ENCODE measurements at places on chromosomes 16 and 17. TPM values are rescaled to one million over a fixed set of nuclear protein-coding genes. Genes with fewer than 3 reads are reported as not detected.

GRCh38 chr16:13480801-13481200, 439.2 kb upstream of the ERCC4 start:
- H3K27me3 ChIP-seq = peaks cover 2% of the 10 kb centered on the region
- H3K36me3 ChIP-seq = no peaks in the 10 kb centered on the region
- H3K27ac ChIP-seq = no peak overlapping the region
- H3K4me1 ChIP-seq = no peaks in the 10 kb centered on the region

DNA sequence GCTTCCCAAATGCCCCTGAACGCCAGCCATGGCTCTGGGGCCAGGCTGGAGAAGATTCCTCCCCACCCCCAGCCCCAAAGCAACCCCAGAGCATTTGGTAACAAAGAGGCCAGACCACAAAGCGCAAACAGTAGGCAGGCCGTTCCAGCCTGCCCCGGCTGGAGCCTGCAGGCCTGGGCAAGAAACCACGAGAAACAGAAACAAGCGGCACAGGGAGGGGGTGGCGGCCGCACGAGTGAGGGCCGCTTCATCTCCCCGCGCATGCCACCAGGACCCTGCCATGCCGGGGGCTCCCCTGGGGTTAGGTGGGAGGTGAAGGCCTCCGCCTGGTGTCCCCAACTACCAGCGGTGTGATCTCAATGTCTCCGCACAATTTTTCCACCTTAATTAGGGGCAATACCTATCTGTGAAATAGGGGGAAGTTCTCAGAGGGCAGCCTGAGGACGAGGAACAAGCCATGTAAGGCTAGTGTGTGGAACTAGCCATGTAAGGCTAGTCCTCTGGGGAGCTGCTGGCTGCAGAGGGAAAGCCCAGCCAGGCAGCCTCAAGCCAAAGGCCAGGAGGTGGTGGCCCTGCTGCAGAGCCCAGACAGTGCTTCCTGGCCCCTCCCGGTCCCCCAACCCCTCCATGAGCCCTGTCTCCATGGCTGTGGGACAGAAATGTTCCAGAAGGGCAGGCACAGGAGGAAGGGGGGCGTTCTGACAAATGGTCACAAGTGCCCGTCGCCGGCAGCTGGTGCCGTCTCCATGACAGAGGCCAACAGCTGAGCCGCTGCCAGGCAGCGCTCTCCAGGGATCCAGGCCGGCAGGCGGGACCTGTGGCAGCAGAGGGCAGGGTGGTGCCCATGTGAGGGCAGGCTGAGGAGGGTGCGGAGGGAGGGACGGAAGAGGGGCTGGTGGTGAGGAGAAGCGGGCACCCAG, 14.5 kb upstream of the MTSS2 start:
- H3K4me1 ChIP-seq = peaks cover 24% of the 10 kb centered on the region
- H3K27ac ChIP-seq = no peak overlapping the region
- no peak overlapping the region for H3K4me3 ChIP-seq

DNA sequence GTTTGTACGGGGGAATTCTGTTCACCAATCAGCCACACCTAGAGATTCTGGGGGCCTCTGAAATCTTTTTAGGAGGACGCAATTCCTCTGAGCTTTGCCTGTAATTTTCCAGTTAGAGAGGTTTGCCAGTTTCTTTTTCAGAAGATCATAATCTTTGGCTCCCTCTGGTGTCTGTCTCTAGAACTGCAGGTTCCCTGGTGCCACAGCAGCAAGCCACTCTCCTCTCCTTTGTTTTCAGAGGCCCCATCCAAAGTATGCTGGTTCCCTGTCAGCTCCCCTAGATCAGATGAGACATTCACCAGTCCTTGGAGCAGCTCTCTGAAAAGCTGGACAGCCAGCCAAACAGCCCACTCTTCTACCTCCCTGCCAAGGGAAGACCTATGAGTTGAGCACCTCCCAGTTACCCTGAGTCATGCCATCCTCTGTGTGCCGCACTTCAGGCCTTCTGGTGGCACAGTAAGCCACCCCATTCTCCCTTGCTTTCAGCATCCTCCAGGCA, 36.1 kb downstream of the RNF112 start:
- peaks cover 3% of the 10 kb centered on the region for H3K4me1 ChIP-seq
- H3K27me3 ChIP-seq = peaks cover 3% of the 10 kb centered on the region
- peaks cover 15% of the 10 kb centered on the region for H3K36me3 ChIP-seq
- H3K27ac ChIP-seq = no peak overlapping the region
- peak; percentile 82 for DNase-seq

DNA sequence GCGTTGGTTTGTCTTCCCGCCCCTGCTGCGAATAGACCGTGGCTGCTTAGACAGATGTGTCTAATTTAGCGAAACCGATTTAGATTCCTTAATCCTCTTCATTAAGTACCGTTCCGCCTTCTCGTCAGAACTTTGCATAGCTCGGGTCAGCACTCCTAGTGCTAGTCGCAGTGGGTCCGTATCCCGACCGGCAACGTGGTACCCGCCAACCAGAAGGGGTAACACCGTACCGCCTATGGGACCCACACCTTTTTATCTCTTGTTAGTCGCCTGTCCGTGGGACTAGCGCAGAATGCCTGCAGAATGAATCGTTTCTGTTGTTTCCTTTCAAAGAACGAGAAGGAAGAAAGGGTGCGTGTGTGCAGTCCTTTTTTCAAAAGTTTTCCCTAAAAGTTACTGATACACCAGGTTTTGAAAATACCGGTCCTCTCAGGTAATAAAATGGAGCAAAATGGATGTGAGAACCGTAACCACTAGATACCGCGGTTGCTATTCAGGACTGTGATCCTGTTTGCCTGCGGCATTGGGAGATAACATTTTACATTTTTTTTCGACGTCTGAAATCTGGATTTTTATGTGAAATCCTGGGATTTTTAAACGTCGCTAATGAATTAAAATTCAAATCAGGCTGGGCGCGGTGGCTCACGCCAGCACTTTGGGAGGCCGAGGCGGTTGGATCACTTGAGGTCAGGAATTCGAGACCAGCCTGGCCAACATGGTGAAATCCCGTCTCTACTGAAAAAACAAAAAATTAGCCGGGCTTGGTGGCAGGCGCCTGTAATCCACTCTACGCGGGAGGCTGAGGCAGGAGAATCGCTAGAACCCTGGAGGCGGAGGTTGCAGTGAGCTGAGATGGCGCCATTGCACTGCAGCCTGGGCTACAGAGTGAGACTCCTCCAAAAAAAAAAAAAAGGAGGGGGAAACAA, 998 bp upstream of the SRSF1 start:
- peaks cover 18% of the 10 kb centered on the region for H3K4me1 ChIP-seq
- H3K27ac ChIP-seq = peak overlapping the region; percentile 98
- no peak for DNase-seq
- peaks cover 25% of the 10 kb centered on the region for H3K36me3 ChIP-seq
- peaks cover 15% of the 10 kb centered on the region for H3K27me3 ChIP-seq
- peak overlapping the region; percentile 100 for H3K4me3 ChIP-seq

- H3K4me3 ChIP-seq = no peak overlapping the region
- DNase-seq = no peak
- peaks cover 7% of the 10 kb centered on the region for H3K27me3 ChIP-seq
- peaks cover 5% of the 10 kb centered on the region for H3K36me3 ChIP-seq
- peaks cover 7% of the 10 kb centered on the region for H3K4me1 ChIP-seq
Measured at GRCh38 chr17:19770985-19771735, 23.1 kb upstream of the ALDH3A1 start.

GRCh38 chr16:21628772-21629171, 23.6 kb downstream of the IGSF6 start:
- peaks cover 30% of the 10 kb centered on the region for H3K36me3 ChIP-seq
- DNase-seq = no peak
- peak overlapping the region; percentile 76 for H3K4me3 ChIP-seq

DNA sequence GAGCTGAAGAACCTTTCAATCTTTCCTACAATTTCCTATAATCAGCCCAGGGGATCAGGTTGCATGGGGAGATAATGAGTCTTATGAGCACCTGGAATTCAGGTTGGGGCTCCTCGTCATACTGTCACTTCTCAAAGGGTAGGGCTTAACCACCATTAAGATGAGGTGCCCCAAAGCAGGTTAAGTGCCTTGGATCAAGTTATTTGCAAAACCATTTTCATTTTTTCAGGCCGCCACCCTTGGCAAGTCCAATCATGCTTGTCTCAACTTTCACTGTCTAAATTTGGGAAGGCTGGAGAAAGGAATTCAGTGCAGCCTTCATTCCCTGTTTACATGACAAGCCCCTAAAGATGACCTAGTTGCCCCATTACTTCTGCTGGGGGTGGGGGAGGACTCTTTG, 44.9 kb upstream of the TANGO6 start:
- H3K4me3 ChIP-seq = no peak overlapping the region
- H3K27ac ChIP-seq = no peak overlapping the region
- H3K4me1 ChIP-seq = no peaks in the 10 kb centered on the region
- no peak for DNase-seq
- H3K36me3 ChIP-seq = no peaks in the 10 kb centered on the region

DNA sequence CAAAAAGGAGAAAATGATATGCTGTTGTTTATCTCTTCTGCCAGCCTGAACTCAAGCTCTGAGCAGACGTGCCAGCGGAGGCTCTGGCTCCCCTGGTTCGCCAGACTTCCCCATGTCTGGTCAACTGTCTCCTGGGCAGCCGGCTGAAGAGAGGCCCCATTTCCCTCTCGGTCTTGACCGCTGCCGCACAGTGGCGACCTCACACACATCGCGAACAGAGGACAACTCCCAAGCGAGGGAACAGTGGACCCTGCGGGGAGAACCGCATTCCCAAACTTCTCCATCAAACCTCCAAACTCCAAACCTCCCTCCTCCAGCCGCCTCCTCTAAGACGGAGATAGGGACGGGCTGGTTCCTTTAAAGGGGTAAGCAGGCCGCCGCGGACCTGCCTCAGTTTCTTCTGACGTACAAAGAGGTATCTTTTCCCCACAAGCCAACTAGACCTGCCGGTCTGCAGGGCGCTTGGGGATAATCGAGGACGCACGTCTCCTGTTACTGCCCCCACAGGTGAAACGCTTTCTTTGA, 24.9 kb upstream of the RFFL start:
- no peaks in the 10 kb centered on the region for H3K36me3 ChIP-seq
- peak overlapping the region; percentile 42 for H3K27ac ChIP-seq
- peak; percentile 42 for DNase-seq
- peaks cover 16% of the 10 kb centered on the region for H3K4me1 ChIP-seq
- H3K4me3 ChIP-seq = peak overlapping the region; percentile 92

SUPT4H1 gene
- 150 TPM for total RNA-seq

- H3K27me3 ChIP-seq = peaks cover 22% of the 10 kb centered on the region
- no peak overlapping the region for H3K4me3 ChIP-seq
- peaks cover 46% of the 10 kb centered on the region for H3K4me1 ChIP-seq
- H3K36me3 ChIP-seq = peaks cover 11% of the 10 kb centered on the region
- no peak overlapping the region for H3K27ac ChIP-seq
- no peak for DNase-seq
Measured at GRCh38 chr17:3890082-3890877, 2.6 kb downstream of the CAMKK1 start.

NUDT7 gene
- 7.9 TPM for total RNA-seq

DNA sequence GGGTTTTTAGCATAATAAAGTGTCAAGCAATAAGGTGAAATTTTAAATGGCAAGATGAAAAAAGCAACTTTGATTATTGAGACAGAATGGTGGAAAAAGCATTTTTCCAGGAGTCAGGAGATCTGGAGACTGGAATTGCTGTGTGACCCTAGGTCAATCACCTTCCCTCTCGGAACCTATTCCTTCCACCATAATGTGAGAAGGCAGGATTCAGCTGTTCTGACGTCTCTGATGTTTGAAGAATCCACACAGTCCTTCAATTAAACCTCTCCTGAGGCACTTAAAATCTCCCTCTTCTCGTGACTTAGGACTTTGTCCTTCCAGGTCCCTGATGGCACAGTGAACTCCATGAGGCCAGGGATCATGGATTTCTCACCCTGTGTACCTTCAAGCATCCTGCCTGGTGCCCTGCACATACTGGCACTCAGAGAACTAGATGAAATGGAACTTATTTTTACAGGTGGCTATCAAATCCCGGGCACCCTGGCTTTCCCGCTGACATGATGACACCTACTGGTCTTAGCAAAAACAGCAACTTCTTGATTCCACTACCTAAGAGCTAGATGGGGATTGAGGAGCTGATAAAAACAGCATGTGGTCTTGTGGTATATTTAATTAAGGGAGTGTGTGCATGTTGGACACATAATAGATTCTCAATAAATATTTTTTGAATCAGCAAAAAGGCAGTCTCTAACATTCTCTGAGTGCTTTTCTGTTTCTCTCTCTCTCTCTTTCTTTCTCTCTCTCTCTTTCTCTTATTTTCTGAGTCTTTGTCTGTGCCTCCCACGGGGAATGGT, 2.3 kb upstream of the CCDC182 start:
- DNase-seq = peak; percentile 28
- no peak overlapping the region for H3K4me3 ChIP-seq
- H3K27me3 ChIP-seq = peaks cover 7% of the 10 kb centered on the region
- peaks cover 32% of the 10 kb centered on the region for H3K4me1 ChIP-seq
- H3K36me3 ChIP-seq = no peaks in the 10 kb centered on the region

SLC7A6OS gene
- 20.0 TPM for total RNA-seq

DNA sequence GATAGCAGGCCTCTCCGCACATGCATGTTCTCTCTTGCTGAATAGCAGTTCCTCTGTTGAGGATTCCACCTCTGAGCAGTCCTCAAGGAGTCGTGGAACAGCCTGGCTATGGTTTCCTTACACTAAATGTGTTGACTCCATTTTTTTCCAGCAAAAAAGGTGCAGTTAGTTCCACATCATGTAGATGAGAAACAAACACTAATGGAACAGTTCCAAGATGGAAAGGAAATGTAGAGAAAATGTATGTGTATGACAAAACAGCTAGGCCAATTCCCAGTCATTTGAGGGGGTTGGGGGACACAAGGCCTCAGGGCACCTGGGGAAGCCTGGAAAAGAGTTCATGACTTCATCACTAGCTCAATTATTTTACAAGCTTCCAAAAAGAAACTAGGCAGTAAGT, 90.0 kb downstream of the CFDP1 start:
- peaks cover 59% of the 10 kb centered on the region for H3K4me1 ChIP-seq
- H3K36me3 ChIP-seq = peaks cover 14% of the 10 kb centered on the region
- no peak overlapping the region for H3K4me3 ChIP-seq
- peaks cover 6% of the 10 kb centered on the region for H3K27me3 ChIP-seq

DNA sequence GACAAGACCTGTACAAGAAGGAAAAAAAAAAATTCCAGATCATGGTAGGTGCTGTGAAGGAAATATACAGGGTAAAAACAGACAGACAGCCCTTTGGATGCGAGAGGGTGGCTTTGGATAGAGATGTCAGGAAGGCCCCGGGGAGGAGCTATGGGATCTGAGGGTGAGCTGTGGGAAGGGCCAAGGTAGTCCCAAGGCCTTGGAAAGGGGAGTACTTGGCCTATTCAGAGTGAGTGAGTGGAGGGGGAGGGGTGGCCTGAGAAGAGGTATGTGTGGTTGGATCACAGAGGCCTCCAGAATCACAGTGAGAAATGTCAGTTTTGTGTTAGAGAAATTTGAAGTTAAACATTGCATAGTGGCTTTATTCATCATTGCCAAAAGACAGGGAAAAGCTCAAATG, 31.2 kb upstream of the AKTIP start:
- H3K27me3 ChIP-seq = no peaks in the 10 kb centered on the region
- H3K36me3 ChIP-seq = peaks cover 8% of the 10 kb centered on the region
- H3K4me1 ChIP-seq = no peaks in the 10 kb centered on the region
- H3K4me3 ChIP-seq = no peak overlapping the region
- DNase-seq = no peak
- H3K27ac ChIP-seq = no peak overlapping the region

- H3K4me3 ChIP-seq = no peak overlapping the region
- H3K27me3 ChIP-seq = peaks cover 9% of the 10 kb centered on the region
- peaks cover 6% of the 10 kb centered on the region for H3K4me1 ChIP-seq
- no peak for DNase-seq
Measured at GRCh38 chr17:252456-252855, 71.0 kb upstream of the DOC2B start.

Measured in endothelial cell (in vitro differentiated cells).